ENCODE measurements at places on chromosomes 1 and 21. TPM values are rescaled to one million over a fixed set of nuclear protein-coding genes. Genes with fewer than 3 reads are reported as not detected.

The NECTIN4 gene
- under 0.01 TPM for total RNA-seq

The NAXE gene
- 76.2 TPM for total RNA-seq

The VHLL gene
- not detected for total RNA-seq

The ANKRD65 gene
- total RNA-seq = 6.6 TPM

The OR2AK2 gene
- not detected for total RNA-seq

The TMEM53 gene
- 13.6 TPM for total RNA-seq

The HSD3B1 gene
- not detected for total RNA-seq

The A3GALT2 gene
- total RNA-seq = not detected

The KCNE1 gene
- total RNA-seq = not detected

The CDCA8 gene
- total RNA-seq = 23.4 TPM

The FCRLB gene
- 11.5 TPM for total RNA-seq

The HRNR gene
- total RNA-seq = not detected

The CLCN6 gene
- 15.9 TPM for total RNA-seq

The CRNN gene
- not detected for total RNA-seq

The TNFSF18 gene
- total RNA-seq = 0.86 TPM

The FAM89A gene
- 6.9 TPM for total RNA-seq

The HLCS gene
- 40.2 TPM for total RNA-seq

Data from myometrial cell (primary cell).